Skin of body (tissue), 3 donors: ENCODE measurements at places on chromosomes 11 and 22. TPM values are rescaled to one million over a fixed set of nuclear protein-coding genes. Genes with fewer than 3 reads are reported as not detected.

- DNase-seq, result no peak
These were observed 181.9 kb upstream of the ANO3 start for GRCh38 chr11:26150031-26150430.

DNA sequence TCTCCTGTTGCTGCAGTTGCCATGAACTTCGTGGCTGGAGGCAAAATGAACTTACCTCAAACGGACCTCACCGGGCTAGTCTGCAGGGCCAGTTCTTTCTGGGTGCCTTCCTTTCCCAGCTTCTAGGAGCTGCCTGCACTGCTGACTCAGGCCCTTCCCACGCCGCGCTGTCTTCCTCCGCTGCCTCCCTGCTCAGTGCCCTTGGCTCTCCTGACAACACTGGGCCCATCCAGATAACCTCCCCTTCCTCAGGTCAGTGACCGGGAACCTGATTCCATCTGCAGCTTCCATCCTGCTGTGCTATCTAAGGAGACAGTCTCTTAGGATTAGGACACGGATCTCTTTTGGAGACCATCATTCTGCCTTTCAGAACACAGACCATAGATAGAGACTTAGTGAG lies 19.3 kb downstream of the MOB2 start:
- no peak for DNase-seq

ABTB2 gene
- total RNA-seq, result 5.7 TPM

- no peak for DNase-seq
These were observed 74.3 kb downstream of the DHCR7 start for GRCh38 chr11:71373791-71374454.

SLC22A6 gene
- total RNA-seq, result not detected

OR4C3 gene
- not detected for total RNA-seq

DNA sequence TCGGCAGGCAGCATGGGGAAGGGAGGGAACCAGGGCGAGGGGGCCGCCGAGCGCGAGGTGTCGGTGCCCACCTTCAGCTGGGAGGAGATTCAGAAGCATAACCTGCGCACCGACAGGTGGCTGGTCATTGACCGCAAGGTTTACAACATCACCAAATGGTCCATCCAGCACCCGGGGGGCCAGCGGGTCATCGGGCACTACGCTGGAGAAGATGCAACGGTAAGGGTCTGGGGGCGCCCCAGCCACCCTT lies 204 bp downstream of the FADS2 start:
- DNase-seq, result no peak
